NCI-H2227 treated with DMSO at 0.1 percent for 48 hours (cell line): ENCODE measurements at places on chromosomes 11 and 22.

- no peak for DNase-seq
Observed at GRCh38 chr11:128194216-128194615, 393.1 kb downstream of the ETS1 start.

GRCh38 chr11:85182441-85183387, 444.4 kb downstream of the DLG2 start:
- DNase-seq = peak; percentile 41

- no peak for DNase-seq
Observed at GRCh38 chr22:24564376-24565058, 8.7 kb downstream of the SNRPD3 start.

DNA sequence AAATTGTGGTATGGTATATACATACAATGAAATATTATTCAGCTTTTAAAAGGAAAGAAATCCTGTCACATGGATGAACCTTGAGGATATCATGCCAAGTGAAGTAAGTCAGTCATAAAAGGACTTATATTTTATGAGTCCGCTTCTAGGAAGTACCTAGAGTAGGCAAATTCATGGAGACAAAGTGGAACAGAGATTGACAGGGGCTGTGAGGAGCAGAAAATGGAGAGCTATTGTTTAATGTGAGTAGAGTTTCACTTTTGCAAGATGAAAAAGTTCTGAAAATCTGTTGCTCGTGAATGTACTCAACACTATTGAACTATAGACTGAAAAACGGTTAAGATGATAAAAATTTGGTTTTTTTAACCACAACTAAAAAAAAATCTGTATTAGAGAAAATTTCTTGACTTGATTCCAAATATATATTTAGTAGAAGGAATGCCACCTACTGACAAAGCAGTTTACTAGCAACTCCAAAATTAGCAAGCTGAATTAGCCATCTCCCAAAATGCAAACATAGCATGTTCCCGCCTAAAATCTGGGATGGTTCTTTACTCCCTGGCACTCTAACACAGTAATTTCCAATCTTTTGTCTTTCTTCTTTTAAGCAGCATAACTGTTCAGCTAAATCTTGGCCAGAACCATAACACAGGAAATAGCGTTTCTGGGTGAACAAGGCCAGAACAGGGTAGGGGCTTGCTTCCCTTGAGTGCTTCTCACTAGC, 1.5 kb downstream of the UFD1 start:
- no peak for DNase-seq

- DNase-seq = no peak
Observed at GRCh38 chr11:6745018-6745417, 26.8 kb downstream of the OR2AG2 start.

DNA sequence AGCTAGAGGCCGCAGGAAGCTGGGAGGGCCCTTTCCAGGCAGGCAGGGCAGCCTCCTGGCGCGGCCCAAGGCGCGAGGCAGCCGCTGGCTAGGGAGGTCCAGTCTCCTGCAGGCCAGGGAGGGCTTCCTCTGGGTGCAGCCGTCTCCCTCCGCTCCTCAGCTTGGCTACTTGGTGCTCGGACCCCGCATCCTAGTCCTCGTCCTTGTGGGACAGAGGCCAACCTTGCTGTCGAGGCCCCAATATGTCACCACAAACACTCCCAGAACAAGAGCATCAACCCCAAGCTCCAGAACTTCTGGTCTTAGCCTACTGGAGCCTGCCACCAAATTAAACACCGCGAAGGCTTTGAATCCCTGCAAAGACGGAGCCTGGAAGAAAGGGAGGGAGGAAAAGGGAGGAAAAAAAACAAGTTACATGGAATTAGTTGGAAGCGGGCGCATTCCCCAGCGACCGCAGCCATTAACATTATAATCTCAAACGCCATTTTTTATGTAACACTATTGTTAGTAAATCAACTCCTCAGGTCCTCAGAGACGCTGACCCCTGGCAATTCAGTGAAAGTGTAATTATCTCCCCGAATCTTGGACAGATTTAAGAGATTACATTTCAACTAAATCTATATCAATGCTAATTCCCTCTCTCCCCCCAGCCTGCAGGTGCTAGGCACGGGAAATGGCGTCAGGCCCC, 12.7 kb upstream of the PAX6 start:
- DNase-seq = no peak

- no peak for DNase-seq
Observed at GRCh38 chr11:69442012-69442806, 39.3 kb upstream of the LINC01488 start.

GRCh38 chr11:97607291-97608000, 1217.6 kb downstream of the JRKL start:
- DNase-seq = no peak
